CD4-positive, alpha-beta memory T cell (primary cell): ENCODE measurements at places on chromosomes 11 and 22. TPM values are rescaled to one million over a fixed set of nuclear protein-coding genes. Genes with fewer than 3 reads are reported as not detected.

MUC6 gene
- total RNA-seq: not detected

- DNase-seq: no peak
These were observed 455.1 kb upstream of the ARHGAP42 start for GRCh38 chr11:100232006-100232405.

OR8D4 gene
- not detected for total RNA-seq

DNA sequence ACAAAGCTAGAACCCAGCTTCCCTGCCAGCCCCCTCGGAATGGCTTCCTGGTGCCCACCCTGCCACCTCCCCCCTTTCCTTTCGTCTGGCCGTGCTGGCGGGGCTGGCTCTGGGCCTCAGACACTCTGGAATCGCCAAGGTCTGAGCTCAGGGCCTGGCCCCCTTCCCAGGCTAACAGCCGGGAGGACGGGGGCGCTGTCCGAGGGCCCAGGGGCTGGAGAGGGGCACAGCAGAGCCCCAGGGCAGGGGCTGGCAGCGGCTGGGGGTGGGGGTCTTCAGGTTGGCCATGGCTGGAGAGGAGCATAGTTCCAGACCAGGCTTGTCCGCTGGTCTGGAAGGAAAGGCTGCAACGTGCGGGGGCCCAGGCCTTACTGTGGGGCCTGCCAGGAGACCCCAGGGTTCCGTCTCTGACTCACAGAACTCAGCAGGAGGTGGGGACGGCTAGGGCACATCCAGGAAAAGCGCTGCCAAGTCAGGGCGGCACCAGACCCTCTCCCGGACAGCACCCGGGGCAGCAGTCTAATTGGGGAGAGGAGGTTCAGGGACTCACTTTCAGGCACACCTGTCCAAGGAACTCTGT, 861 bp upstream of the LTBP3 start:
- no peak for DNase-seq

BTG4 gene
- total RNA-seq: not detected

- no peak for DNase-seq
These were observed 24.0 kb downstream of the PISD start for GRCh38 chr22:31637891-31638618.

TOMM22 gene
- 42.3 TPM for total RNA-seq

GRCh38 chr22:22865311-22866072, 22.1 kb upstream of the IGLL5 start:
- peak; percentile 58 for DNase-seq

ACR gene
- not detected for total RNA-seq

GRCh38 chr11:86151174-86152005, 82.5 kb upstream of the PICALM start:
- no peak for DNase-seq

GRCh38 chr22:20130731-20131596, 640 bp upstream of the ZDHHC8 start:
- DNase-seq: peak; percentile 75

TYR gene
- total RNA-seq: not detected

DNA sequence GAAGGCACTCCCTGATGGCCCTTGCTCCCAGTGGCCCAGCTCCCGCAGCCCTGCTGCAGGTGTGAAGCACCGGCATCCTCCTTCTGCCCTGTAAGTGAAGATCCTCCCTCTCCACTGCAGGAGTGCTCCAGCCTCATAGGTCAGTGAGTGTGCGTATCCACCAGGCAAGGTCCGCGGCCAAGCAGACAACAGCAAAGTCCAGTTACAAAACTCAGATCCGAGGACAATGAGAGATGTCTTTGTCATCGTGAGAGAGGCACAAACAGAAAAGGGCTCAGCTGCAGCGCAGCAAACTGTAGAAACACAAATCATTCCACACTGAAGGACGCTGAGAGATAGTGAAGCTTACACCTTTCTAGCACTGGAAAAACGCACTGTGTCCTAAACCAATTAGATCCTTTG, 46.1 kb downstream of the MYH9 start:
- no peak for DNase-seq

- no peak for DNase-seq
These were observed 117.4 kb upstream of the SERPIND1 start for GRCh38 chr22:20656516-20656901.

GRCh38 chr22:44645083-44645482, 56.9 kb upstream of the PRR5 start:
- DNase-seq: no peak
